Renal pelvis (tissue), 12 donors: ENCODE measurements at places on chromosomes 1 and 21. TPM values are rescaled to one million over a fixed set of nuclear protein-coding genes. Genes with fewer than 3 reads are reported as not detected.
A peak's percentile ranks its signal among the peaks of the same experiment; 100 is the strongest.

DNA sequence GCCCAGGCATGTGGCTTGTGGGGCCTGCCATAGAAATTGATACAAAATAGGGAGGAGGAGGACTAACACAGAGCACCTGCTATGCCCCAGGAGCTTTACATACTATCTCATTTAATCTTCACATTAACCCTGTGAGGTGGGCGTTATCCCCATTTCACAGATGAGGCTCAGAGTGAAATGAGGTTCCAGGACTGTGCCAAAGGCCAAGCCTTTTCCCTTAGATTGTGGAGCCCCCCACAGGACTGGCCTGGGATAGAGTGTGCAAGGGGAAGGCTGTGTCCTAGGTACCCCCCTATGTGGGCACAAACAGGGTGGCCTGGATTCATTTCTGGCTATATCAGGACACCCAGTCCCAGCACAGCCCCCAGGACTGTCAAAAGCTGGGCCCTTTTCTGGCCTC, 2.2 kb upstream of the DDOST start:
- no peak for DNase-seq

Gene GUCA2A
- polyA plus RNA-seq = not detected

- DNase-seq = peak; percentile 53
Observed at GRCh38 chr1:169148472-169149252, 42.2 kb downstream of the ATP1B1 start.

- DNase-seq = no peak
Observed at GRCh38 chr1:221169447-221169889, 290.2 kb downstream of the HLX start.

DNA sequence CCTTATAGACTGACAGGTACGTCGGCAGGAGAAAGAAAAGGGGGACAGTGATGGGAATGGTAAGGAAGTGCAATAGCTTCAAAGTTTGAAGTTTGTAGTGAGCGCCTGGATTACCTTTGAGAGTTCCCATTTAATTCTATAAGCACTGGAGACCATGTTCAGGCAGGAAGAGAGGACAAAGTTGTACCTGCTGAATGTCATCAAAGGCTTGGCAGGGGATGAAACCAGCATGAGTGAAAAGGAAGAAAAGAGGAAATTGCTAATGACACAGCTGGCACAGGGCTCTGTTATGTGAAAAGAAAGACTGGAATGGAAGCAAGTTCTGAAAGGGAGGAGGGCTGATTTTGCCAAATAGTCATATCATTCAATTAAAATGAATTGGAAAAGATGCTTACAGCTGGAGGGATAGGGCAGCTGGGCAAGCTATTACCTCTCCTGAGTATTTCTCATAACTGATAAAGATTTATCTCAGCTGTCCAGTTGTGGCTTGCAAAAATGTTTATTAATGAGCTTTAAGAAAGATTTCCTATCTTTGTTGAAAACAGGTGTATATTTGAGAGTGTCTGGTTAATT, 109.2 kb downstream of the HMCN1 start:
- DNase-seq = no peak

Gene DENND2C
- 3.3 TPM for polyA plus RNA-seq

Gene USH2A
- 0.07 TPM for polyA plus RNA-seq

- DNase-seq = no peak
Observed at GRCh38 chr1:21866707-21867043, 54.6 kb downstream of the LDLRAD2 start.

GRCh38 chr21:32920474-32920873, 105.3 kb upstream of the OLIG2 start:
- DNase-seq = no peak

Gene TSPAN1
- 68.6 TPM for polyA plus RNA-seq

GRCh38 chr1:2214541-2215241, 13.4 kb upstream of the SKI start:
- no peak for DNase-seq

DNA sequence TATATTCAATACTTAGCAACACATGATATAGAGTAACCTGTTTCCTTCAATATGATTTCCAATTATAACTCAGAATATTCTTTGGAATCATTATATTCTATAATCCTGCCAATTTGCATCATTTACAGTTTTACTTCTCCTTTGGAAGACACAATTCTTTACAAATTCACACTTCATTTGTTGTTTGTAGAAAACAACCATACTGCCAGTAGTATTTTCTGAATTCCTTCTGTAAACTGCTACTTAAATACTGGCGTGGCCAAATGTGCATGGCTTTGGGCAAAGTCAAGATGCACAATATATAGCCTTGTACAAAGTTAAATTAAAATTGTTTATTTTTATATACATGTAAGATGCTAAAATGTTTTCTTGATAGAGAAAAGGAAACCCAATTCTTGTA, 687.1 kb upstream of the NEGR1 start:
- DNase-seq = no peak

Gene THEM5
- 1.2 TPM for polyA plus RNA-seq

DNA sequence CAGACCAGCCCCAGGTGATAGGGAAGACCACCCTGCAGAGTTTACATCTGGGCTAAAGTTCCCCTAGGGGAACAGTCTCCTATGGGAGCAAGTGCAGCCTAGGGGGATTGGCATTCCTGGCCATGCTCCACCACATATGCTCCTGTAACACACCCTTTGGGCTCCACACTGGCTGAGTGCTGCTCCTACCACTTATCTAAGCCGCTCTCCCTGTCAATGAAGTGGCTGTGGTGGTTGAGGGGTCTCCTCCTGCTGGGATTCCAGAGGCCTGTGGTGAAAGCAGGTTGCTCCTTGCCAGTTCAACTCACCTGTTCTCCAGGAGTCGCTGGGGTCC, 51.1 kb downstream of the COL24A1 start:
- DNase-seq = no peak

Gene FMO5
- 6.3 TPM for polyA plus RNA-seq

DNA sequence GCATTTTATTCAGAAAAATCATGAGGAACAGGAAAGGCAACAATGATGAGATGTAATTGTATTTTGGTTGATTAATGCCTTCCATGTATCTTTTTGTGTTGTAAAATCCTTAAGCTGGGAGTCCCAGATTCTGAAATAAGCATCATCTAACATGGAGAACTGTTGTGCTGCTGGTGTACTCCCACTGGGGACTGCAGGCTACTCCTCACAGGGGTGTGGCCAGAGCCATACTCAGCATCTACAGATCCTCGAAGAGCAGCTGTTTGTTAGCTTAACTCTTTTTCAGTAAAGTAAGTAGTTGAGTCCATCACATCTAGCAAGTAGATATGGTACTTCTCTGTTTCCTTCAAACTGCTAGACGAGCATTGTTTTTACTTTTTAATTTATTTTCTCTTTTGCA, 358.0 kb downstream of the BRINP3 start:
- DNase-seq = no peak

GRCh38 chr1:109786112-109786480, 22.4 kb upstream of the EPS8L3 start:
- DNase-seq = no peak

DNA sequence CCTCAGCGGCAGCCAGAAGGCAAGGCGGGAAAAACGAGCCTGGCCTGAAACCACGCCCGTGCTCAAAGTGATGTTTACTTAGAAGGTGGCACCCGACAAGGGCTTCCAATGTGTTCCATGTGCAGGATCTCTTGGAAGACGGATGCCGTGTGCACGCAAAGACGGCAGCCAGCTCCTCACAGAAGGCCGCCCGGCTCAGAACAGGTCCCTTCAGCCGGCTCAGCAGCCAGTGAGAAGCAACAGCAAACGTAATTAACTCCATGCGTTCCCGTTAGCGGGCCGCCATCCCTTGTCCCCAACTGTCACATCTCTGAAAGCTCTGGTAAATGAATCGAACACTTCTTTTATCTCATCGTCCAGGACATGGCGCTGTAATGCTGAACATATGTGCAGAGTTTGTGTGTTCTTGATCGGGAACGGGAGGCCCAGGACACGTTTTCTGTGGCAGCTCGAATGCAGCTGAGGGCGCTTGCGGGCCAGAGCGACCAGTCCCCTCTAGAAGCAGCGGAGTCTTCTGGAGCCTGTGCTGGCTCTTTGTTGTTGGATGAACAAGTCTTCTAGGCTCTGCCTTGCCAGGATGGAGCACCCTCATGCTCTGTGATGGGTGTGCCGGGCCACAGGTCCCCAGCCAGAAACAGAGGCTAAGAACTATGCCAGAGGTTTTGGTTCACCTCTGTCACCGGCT, 94.6 kb upstream of the ARHGEF16 start:
- DNase-seq = no peak

DNA sequence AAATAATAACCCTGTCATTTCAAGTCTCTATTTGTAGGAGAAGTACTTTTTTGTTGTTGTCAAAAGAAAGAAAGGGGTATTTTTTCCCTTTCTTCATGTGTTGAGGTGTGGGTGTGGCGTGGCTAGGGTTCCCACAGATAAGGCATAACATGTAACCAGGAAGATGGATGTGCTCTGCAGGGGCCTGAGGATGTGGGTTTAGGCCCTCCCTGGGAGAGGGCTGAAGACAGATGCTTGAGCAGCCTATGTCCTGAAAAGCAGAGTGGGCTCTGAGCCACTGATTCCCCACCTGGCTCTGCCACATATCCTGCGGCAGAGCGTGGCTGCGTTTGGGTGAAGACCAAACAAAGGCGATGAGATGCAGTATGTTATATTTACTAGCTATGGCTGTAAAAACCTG, 13.9 kb upstream of the ADAR start:
- no peak for DNase-seq

DNA sequence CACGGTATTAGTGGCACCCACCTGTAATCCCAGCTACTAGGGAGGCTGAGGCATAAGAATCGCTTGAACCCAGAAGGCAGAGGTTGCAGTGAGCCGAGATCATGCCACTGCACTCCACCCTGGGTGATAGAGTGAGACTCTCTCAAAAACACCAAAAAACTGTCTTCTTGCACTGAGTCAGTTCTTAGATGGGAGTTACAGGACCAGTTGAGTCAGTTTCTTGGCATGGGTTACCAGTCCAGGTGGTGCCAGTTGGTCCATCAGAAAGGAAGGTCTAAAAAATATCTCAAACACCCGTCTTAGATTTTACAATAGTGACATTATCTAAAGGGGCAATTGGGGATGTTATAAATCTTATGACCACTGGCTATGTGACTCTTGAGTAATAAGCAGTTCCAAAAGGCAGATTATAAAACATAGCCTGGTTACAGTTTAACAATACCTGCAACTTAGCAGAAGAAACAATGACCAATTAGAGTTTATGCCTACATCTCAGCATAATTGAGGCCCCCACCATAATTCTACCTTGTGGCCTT, 206.9 kb upstream of the FGGY start:
- no peak for DNase-seq

DNA sequence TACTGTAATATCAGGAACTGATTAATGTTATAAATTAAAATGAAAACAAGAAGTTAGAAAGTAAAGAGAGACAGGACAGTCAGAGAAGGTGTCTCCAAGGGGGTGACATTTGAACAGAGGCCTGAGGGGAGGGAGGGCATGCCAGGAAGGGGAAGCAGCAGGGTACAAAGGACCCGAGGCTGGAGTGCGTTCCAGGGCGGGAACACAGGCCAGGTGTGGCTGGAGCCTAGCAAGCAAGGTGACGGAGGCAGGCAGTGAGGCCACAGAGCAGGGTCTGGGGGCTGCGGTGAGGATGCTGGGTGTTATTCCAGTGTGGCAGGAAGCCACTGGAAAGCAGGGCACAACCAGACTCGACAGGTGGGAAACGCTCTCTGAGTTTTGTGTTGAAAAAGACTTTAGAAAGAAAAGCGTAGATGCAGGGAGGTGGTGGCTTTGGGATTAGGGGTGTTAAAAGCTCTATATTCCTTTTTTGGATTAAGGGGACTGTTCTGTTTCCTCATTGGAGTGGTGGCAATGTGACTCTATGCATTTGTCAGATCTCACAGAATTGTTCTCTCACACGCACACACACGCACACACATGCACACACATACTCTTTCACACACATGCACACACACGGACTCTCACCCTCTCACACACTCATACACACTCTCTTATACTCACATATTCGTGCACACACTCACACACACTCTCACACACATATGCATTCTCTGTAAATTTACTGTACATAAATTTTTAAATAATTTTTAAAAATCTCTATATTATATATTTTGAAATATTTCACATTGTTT, 124.5 kb downstream of the GLIS1 start:
- no peak for DNase-seq

DNA sequence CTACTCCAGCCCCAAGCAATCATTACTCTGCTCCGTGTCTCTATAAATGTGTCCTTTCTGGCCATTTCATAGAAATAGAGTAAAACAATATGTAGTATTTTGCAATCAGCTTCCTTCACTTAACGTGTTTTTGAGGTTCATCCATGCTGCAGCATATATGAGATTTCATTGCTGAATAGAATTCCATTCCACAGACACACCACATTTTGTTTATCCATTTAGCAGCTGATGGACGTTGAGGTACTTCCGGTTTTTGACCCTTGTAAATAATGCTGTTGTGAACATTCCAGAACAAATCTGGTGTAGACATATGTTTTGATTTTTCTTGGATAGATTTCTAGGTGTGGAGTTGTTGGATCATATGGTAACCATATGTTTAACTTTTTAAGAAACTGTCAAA, 30.7 kb downstream of the ADAM30 start:
- DNase-seq = no peak

DNA sequence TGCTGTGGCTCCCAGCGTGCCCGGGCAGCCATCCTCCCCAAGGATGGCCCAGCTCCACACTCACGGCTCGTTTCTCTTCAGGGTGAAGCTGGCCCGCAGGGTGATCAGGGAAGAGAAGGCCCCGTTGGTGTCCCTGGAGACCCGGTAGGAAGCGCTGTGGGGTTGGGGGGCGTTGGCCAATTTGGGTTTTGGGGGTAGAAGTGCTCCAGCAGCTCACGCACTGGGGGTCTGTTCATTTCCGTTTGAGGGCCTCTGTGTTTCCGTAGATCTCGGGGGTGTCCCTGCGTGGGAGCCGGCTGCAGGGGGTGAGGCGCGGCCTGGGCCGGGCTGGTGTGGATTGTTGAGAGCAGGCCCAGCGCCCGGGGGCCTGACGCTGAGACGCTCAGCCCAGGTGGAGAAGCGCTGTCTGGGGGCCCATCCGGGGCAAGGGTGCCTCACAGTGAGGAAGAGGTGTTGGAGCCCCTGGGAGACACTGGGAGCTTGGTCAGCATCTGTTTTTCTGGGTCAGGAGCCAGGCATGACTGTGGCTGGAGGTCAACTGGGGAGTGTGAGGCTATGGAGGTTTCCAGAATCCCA, 12.6 kb downstream of the COL6A1 start:
- no peak for DNase-seq

DNA sequence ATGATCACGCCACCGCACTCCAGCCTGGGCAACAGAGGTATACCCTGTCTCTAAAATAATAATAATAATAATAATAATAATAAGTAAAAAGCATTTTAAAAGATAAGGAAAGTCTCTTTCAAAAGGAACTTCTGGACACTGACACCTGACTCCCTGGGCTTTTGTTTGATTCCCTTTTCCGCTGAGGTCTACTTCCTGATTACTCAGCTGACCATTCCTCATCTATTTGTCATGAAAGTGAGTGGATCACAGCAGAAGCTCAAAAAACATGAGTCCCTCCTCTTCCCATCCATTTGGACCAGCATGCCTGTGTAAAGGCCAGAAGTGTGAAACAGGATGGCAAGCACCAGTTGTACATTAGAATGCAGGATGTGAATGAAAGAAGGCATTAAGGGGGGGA, 61.1 kb upstream of the FBXO28 start:
- DNase-seq = no peak

DNA sequence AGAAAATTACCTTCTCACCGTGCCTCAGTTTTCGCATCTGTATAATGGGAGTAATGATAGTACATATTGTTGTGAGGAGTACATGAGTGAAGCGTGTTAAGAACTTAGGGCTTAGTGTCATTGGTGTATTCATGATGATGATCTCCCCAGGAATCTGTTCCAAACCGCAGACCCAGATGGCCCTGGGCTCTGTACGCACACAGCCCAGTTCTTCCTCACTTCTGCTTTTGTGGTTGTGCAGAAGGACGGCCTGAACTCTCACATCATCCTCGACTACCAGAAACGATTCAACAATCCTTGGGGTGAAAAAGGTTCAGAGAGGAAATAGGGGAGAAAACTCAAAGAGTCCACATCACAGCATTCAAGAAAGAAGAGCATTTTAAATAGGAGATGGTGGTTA, 323.0 kb downstream of the CAMTA1 start:
- no peak for DNase-seq
